NCI-H1105 (cell line): ENCODE measurements at places on chromosomes 2 and 18.
A peak's percentile ranks its signal among the peaks of the same experiment; 100 is the strongest.

GRCh38 chr2:19471491-19471890 lies 113.1 kb upstream of the OSR1 start:
- no peak for DNase-seq

DNA sequence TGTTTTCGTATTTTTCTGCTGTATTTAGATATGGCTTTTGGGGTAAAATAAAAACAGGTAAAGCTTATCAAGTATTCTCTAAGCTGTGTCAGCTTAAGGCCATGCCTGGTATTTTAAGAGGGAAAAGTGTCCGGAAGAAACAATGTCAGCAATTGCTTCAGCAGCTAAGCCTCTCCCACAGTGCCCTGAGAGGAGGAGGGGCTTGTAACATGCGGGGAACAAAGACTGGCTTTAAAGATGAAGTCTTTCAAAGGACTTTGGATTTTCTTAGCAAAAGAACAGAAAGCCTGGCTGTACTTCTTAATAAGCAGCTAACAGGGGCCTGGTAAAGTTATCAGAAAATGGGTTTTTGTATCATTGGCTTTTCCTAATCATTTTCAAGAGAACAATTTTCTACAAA lies 102.8 kb downstream of the PXDN start:
- DNase-seq, result no peak

DNA sequence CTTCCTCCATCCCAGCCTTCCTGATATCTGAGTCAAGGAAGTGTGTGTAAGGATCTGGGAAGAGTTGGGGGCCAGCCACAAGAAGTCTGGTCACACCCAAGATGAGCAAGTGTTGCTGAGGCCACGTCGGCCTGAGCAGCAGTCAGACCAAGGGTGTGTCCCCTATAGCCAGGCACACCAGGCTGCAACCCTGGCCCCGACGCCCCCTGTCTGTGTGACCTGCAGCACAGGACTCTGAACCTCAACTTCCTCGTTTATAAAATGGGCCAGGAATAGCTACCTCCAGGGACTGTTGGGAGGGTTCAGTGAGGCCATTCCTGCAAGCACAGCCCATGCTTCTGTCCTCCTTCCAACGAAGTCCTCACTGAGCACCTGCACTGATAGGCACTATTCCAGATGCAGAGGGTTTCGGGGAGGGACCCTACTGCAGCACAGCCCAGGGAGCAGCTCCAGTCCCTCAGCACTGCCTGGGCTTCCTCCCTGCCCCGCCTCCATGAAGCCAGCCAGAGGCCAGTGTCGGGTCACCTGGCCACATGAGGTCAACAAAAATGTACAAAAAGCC lies 13.3 kb downstream of the LIMS2 start:
- DNase-seq, result no peak

DNA sequence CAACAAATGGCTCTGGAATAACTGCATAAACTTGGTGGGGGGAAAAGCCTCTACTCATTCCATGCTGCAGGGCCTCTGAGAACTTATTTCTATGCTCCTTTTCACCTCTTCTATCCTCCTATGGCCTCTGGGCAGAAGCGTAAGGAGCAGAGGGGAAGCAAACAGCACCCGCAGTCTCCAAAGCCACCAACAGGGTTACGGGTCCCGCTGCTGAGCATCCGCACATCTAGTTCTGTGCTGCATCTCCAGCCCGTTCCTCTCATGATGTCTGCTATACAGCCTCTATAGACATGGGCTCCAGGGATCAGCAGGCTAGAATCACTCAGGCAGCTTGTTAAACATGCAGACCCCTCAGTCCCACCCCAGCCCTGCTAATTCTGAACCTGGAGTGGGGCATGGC lies 25.9 kb downstream of the PSTPIP2 start:
- DNase-seq, result no peak

DNA sequence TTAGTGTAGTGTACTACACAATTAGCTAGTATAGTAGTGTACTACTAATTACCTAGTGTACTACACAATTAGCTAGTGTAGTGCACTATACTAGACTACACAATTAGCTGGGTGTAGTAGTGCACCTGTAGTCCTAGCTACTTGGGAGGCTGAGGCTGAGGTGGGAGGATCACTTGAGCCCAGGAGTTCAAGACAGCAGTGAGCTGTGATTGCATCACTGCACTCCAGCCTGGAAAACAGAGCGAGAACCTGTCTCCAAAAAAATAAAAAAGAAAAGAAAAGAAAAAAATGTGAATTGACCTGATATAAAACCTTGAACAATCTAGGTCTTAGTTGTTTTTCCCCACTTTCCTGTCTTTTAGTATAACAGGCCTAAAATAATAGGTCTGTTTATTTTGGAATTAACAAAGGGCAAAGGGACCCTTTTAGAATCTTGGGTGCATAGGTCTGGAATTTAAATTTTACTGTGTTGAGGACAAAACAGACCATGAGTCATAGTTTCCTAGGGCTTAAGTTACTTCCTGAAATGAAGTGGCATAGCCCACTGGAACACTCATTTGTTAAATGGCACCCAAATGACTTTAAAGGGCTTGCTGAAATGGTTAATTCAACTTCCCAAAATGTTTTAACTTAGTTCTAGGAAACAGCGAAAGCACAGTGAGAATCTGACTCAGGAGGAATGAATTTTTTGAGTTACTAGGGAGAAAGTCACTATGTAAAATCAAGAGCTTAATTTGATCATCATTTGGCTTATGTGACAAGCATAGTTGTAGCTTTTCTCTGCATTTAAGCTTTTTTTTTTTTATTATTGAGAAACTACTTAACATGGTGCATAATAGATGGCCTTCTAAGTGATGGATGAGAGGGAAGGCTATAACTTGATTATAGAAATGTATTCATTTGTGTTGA lies 50.7 kb upstream of the ARL5A start:
- DNase-seq, result no peak

- no peak for DNase-seq
Observed at GRCh38 chr2:38492042-38492615, 110.6 kb downstream of the HNRNPLL start.

DNA sequence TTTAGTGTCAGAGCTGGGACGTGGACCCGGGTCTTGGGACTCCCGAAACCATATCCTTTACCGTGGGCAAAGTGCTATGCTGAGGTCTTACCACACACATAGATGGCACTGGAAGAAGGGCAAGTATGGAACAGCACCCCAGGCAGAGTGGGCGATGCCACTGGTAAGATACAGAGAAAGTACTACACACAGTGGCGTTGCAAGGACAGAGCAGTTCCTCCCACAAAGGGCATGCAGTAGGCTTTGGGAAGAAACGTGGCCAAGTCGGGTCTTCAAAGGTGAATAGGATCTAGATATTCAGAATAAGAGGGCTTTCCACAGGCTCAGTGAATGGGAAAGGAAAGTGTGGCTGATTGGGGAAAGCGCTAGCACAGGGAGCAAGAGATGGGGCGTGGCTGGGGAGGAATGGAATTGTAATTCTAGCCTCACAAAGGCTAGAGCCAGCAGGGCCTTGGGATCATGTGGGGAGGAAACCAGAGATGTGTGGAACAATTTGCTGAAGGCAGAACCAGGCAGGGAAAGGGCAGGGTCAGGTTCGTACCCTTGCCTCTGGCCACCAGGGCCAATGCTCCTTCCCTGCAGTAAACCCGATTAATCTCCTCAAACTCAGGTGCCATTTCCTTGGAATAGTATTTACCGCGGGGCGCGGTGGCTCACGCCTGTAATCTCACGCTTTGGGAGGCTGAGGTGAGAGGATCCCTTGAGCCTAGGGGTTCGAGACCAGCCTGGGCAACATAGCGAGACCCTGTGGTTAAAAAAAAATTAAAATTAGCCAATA lies 36.0 kb downstream of the PCBP1 start:
- DNase-seq, result no peak

DNA sequence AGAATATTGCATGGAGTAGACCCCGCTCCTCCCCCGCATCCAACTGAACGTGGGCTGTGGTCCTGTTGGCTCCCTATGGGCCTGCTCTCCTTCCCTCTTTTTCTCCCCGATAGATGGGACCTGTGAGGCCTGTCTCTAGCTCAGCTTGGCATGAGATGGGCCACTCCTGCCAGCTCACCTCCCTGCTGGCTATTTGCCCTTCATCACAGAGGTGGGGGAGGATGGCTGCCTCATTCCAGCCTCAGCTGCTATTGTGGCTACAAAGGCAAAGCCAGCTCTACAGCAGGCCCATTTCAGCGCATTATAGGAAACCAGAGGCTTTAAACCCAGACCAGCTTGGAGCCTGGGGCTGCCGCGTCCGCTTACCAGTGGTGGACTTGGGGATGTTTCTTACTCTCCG lies 313.9 kb downstream of the GBX2 start:
- DNase-seq, result no peak

GRCh38 chr2:79792090-79792489 lies 279.2 kb downstream of the CTNNA2 start:
- DNase-seq, result no peak

DNA sequence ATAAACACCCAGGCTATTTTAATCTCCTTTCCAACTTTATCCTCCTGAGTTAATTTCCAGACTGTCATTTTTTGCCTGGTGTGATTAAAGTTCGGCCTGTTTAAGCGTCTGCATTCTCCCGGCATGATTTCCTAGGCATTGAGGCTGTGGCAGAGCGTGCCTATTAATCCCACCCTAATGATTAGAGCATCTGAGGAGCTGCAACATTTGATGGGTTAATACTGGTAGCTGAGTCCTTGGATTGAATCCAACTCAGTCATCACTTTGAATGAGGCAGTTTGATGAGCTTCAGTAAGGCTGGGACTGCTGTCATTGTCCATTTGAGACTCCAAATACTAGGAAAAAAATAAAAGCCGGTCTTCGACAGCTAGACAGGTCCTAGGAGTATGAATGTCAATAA lies 882.5 kb downstream of the SLC4A3 start:
- DNase-seq, result peak; percentile 64

DNA sequence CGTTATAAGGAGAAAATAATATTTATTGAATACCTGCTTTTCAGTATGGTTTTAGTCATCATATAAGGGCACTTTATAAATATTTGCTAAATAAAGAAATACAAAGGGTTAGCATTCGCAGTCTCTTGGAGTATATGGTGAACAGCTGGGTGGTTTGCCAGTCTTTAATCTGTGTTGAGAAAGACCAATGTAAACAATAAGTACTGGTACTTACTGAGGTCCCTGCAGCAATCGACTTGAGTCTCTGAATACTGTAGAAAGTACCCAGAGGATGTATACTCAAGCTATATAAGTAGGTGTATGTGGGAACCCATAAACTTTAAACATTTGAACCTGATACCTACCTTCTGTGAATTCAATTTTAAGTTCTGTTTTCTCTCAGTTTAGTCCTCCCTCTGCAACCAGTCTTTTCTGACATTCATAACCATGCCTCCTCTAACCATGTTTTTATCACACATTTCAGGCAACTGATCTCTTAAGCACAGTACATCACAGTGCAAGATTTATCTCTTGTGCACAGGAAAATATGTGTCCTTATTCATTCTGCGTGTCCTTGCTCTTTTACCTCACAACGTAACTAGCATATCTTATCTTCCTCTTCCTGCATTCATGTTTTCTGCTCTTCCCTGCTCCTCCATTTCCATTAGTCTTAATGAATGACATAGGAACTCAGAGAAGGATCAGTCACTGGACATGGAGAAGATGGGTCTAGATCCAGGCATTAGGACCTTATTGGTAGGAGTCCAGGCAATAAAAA lies 21.7 kb downstream of the C18orf63 start:
- no peak for DNase-seq

GRCh38 chr2:55403256-55403998 lies 16.2 kb downstream of the CCDC88A start:
- no peak for DNase-seq

DNA sequence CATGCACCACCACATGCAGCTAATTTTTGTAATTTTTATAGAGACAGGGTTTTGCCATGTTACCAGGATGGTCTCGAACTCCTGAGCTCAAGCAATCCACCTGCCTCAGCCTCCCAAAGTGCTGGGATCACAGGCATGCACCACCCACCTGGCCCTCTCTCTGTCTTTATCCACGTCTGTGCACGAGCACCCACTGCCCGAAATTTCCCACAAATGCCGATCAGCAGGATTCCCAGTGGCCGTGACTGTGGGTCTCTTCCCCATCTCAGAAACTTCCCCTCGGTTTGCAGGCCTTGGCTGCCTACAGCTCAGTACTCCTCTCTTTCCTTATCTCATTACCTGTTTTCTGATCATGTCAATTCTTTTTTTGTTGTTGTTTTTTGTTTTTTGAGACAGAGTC lies 217.3 kb downstream of the TTC32 start:
- DNase-seq, result no peak

- no peak for DNase-seq
Observed at GRCh38 chr2:62142054-62142453, 53.9 kb upstream of the B3GNT2 start.

DNA sequence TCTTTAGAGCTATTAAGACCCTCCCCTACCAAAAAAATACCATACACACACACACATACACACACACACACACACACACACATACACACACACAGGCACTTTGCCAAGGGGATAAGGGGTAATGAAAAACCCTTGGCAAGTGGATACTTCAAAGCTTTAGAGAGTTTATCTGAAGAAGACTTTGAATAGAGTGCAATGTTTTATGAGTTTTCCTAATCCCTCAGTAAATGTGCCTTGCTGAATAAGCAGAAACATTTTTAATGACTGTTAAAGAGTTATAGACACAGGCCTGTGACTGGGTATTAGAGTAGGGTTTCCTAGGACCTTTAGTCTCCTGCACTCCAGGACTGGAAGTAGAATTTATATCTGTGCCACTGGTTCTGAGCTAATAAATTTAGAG lies 75.5 kb upstream of the CTAGE1 start:
- DNase-seq, result peak; percentile 11

DNA sequence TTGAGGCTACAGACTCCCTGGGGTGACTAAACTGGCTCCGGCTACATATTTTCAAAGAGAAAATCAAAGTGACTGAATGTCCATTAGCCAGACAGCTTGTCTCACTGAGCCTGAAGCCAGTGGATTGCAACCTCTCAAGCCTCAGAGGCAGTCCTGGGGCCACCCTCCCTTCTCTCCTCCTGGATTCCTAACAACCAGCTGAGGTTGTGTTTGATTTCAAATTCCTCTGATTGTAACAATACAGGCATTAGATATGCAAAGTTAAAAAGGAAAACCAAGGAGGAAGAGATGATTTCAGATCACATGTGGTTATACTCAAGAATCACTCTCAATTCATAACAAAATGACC lies 101.0 kb upstream of the LMAN1 start:
- no peak for DNase-seq

GRCh38 chr18:22683786-22684185 lies 249.3 kb upstream of the RBBP8 start:
- no peak for DNase-seq

GRCh38 chr2:193561054-193561453 lies 1366.3 kb upstream of the TMEFF2 start:
- DNase-seq, result no peak

- no peak for DNase-seq
Observed at GRCh38 chr18:8287196-8287885, 321.9 kb upstream of the RAB12 start.

DNA sequence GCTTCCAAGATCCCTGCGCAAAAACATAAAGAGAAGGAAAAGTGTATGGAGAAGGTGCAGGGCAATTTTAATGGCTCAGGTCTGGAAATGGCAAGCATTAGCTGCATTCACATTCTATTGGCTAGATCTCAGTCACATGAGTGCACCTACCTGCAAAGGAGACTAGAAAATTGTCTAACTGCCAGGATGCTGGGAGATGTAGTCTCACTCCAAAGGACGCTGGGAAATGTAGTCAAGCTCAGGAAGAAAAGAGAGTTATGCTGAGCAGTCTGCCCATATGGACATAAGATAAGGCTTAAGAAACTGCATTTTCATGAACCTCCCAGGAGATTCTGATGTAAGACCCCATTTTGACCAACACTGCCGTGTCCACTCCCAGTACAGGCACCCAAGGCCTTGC lies 9.5 kb upstream of the KLHL29 start:
- no peak for DNase-seq
